ENCODE measurements at places on chromosomes 6 and 20.

DNA sequence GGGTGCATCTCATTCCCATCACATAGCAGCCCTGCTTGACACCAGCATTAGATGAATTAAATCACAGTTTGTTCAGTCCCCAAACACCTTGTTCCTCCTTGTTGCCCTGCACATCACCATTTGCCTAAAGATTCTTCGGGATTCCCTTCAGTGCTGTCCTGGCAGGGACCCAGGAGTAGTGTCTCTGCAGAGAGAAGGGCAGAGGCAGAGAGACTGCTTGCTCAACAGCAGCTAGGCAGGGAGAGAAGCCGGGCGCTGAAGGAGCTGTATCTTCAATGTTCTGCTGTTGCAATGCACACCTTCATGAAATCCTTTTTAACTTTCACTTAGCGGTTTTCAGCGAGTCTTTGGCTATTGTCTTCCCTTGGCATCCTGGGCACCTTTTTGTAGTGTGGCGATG lies 362.9 kb downstream of the FARS2 start:
- DNase-seq = no peak

GRCh38 chr20:56412949-56413348 lies 889 bp downstream of the CASS4 start:
- no peak for DNase-seq

DNA sequence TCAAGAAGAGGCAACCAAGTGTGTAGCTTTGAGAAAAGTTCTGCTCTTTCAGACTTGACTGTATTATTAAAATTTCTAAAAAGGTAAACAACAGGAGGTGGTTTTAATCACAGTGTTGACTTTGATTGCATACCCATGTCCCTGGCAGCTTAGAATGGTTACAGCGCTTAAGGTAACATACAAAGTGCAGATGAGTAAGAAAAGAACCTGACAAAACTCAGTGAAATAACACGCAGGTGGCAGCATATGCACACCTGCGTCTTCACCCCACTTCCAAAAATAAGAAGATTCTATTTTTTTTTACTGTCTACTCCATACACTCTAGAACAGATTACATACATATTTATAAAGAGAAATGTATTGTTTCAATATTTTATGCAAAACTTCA lies 233.5 kb downstream of the GMPR start:
- no peak for DNase-seq

DNA sequence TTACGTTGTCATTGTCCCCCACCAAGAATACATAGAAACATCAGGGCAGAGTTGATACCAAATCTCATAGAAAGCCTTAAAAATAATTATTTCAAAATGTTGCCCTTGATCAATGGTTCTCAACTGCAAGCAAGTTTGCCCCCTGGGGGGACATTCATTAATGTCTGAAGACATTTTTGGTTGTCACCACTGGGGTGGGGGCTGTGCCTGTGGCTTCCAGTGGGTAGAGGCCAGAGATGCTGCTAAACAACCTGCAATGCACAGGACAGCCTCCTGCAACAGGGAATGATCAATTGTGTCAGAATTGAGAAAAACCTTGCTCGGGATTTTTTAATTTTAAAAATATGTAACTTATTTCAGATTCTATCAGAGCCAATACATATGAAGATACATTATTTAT lies 130.6 kb upstream of the DOK5 start:
- no peak for DNase-seq

All from NCI-H1694 treated with DMSO at 0.1 percent for 48 hours (cell line).